ENCODE measurements at places on chromosomes 4 and X.

GRCh38 chr4:81555489-81555888 is 83.8 kb upstream of the RASGEF1B start:
- no peak for DNase-seq

- DNase-seq, result no peak
Observed at GRCh38 chr4:71441186-71442169, 102.7 kb downstream of the SLC4A4 start.

DNA sequence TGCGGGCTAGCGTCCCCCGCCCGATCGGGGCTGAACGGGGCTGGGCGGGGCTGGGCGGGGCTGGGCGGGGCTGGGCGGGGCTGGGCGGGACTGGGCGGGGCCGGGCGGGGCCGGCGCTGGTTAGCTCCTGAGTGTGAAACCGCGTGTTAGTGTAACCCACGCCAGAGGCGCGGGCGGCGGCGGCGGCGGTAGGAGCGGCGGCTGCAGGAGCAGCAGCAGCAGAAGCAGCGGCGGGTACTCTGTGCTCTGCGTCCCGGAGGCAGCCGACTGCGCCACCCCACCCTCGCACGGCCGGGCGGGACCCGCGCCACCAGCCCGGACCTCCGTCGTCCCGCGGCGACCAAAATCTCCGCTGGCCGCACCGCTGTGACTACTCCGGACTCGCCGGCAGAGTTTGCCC is 128.1 kb downstream of the LAS1L start:
- no peak for DNase-seq

GRCh38 chr4:150990993-150991392 is 24.1 kb downstream of the LRBA start:
- DNase-seq, result no peak

DNA sequence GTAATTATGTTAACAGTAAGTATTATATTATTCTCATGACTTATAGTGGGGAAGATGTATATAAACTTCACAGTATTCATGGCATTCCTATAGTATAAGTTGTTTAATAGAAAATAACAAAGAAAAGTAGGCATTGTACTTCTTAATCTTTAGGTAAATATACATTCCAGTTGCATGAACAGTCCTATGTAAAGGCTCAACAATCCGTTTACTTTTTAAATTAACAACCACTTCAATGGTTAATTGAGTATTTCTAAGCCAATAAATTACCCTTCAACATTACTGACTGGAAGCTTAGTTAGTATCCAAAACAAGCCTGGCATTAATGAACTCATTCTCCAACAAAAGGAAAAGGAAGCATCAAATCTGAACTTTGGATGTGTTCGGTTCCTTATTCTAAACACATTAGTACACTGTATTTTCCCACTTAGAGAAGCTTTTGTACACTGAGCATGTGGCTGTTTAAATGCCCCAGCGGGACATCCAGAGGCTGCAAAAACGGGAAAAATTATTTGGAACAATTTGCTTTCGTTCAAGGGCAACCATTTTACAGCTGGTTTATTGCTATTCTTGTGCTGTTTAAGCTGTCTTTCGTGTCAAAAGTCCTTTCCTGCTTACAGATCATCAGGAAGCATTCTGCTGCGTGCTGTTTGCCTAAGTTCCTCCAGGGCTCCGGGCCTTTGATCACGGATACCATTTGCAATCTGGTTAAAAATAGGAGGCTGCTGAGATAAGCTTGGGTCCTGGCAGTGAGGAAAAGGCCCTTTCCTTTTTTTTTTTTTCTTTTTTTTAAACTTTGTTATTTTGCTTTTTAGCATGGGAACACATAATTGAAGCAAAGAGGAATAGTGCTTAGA is 460.3 kb downstream of the SPRY1 start:
- no peak for DNase-seq

- DNase-seq, result no peak
Observed at GRCh38 chr4:161419822-161420221, 744.0 kb downstream of the FSTL5 start.

- no peak for DNase-seq
Observed at GRCh38 chr4:142961866-142962265, 115.8 kb upstream of the INPP4B start.

GRCh38 chr4:12231098-12231497 is 802.4 kb upstream of the HS3ST1 start:
- no peak for DNase-seq

DNA sequence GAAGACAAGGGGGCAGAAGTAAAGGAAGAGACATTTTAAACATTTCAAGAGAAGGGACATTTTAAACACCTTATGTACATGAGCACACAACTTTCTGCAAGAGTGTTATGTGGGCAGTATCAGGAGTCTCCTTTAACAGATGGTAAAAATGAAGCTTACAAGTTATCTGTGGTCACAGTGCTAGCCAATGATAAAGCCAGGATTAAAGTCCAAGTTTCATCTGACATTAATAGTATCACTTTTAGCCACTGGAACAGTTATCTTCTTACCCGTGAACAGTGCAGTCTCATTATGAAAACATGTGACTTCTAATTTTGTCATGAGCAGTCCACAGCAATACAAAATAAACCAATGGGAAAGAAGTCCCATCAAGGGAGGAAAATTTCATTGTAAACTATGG is 627.9 kb upstream of the AGA start:
- no peak for DNase-seq

DNA sequence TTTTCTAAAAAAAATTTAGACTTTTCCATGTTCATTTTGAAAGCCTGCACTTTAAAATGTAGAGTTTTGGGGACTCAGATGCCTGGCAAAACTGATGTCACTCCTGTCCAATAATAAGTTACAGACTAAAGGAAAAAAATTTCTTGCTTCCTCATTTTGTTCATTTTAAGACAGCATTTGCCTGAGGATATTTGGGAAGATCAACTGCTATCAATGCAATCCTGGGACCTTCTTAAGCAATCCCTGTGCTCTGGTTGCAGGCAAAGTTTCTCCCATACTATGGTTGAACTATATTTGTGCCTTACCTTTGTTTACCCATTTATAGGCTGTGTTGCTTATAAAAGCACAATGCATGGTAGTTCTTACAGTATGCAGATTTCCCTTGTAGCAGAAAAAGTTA is 280.4 kb downstream of the CFAP47 start:
- DNase-seq, result no peak

DNA sequence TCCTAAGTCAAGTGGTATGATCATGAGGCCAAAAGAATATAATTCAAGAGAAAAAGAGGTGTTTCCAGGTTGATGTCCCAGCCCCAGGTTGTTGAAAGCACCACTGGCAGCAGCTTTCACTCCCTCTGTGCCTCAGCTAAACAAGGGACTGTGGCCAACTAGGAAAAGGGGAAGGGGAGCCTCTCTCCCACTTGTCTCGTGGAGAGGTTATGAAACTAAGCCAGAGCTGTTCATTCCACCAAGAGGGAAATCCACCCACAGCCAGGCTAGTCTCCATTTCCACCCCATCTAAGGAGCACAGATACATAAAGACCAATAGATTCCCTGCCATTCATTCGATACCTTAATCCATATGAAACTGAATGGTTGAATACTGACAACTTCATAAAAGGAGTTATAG is 8.1 kb downstream of the ANXA5 start:
- DNase-seq, result no peak

GRCh38 chr4:81180916-81181315 is 34.1 kb downstream of the PRKG2 start:
- DNase-seq, result no peak

GRCh38 chr4:64014647-64015046 is 394.6 kb downstream of the TECRL start:
- DNase-seq, result no peak

DNA sequence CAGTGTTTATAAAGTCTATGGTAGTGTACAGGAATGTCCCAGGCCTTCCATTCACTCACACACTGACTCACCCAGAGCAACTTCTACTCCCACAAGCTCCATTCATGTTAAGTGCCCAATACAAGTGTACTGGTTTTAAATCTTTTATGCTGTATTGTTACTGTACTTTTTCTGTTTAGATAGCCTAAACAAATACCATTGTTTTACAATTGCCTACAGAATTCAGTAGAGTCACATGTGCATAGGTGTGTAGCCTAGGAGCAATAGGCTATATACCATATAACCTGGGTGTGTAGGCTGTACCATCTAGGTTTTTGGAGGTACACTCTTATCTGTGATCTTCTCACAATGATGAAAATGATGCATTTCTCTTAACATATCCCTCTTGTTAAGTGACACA is 126.7 kb downstream of the DGKK start:
- DNase-seq, result no peak

DNA sequence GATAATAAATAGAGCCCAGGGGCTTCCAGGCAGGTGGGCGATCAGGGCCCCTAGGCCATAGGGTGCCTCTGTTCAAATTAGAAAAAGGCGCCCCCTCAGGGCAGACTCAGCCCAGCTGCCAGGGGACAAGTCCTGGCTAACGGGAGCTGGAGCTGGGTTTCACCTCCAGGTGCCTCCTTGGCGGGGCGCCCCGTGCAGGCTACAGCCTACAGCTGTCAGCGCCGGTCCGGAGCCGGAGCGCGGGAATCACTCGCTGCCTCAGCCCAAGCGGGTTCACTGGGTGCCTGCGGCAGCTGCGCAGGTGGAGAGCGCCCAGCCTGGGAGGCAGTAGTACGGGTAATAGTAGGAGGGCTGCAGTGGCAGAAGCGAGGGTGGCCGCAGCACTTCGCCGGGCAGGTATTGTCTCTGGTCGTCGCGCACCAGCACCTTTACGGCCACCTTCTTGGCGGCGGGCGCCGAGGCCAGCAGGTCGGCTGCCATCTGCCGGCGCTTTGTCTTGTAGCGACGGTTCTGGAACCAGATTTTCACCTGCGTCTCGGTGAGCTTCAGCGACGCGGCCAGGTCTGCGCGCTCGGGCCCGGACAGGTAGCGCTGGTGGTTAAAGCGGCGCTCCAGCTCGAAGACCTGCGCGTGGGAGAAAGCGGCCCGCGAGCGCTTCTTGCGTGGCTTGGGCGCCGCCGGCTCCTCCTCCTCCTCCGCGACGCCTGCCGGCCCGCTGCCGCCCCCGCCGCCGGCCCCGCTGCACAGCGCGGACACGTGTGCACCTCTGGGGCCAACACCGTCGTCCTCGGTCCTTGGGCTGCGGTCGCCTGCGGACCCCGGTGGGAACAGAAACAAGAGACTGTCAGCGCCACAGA is 2.4 kb downstream of the NKX3-2 start:
- DNase-seq, result peak; percentile 39

- no peak for DNase-seq
Observed at GRCh38 chr4:112153211-112153791, 8.0 kb downstream of the FAM241A start.

GRCh38 chr4:10096978-10097335 is 19.6 kb downstream of the WDR1 start:
- DNase-seq, result no peak

GRCh38 chrX:77160301-77160700 is 286.9 kb upstream of the FGF16 start:
- no peak for DNase-seq

DNA sequence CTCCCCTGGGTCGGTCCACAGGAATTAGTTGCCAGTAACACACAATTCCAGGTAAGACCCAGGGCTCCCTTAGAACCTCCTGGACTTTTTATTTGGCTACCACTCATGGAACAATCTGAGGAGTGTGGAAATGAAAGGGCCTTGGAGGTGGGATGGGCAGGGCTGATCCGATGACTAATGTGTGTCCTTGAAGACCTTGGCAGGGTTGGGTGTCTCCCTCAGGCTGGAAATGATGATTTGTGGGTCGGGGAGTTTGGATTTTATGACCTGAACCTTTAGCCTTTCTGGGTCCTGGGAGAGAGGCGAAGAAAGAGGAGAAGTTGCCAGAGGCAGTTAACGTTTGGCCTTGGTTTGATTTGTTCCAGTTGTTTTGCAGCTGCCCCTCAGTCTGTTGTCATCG is 425.0 kb downstream of the MID1IP1 start:
- DNase-seq, result no peak

DNA sequence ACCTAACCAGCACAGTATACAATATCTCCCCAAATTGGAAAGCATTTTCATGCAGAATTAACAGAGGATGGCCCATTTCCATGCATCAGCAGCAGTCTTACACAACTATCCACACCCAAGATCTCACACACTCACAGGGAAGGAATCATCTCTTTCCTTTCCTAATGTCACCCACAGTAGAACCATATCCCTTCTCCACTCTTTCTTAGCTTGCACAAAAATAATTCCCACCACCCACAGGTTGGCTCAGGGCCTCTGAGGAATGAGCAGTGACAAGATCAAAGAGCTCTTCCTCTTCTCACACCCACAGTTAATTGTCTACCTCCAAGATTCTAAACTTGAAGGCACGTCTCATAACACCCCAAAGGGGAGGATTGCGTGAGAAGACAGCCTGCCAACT is 217.7 kb upstream of the VEGFC start:
- no peak for DNase-seq

- no peak for DNase-seq
Observed at GRCh38 chr4:77921701-77922100, 59.1 kb downstream of the MRPL1 start.

- no peak for DNase-seq
Observed at GRCh38 chr4:85701861-85702321, 226.9 kb downstream of the ARHGAP24 start.

DNA sequence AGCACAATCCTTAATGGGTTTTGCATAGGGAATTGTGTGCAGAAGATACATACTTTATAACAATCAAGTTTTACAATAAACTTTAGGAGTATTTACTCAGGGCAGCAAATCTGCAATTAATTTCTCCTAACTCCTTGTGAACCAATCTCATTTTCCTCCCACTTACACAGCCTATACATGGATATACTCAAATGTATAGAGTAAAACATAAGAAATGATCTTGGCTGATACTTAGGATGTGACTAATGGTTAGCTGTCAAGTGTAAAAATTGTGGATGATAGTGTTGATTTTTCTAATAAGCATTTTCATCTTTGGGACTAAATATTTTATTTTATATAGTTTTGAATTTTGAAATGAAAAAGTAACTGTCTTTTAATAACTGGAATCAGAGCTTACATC is 759.6 kb downstream of the GRID2 start:
- no peak for DNase-seq

DNA sequence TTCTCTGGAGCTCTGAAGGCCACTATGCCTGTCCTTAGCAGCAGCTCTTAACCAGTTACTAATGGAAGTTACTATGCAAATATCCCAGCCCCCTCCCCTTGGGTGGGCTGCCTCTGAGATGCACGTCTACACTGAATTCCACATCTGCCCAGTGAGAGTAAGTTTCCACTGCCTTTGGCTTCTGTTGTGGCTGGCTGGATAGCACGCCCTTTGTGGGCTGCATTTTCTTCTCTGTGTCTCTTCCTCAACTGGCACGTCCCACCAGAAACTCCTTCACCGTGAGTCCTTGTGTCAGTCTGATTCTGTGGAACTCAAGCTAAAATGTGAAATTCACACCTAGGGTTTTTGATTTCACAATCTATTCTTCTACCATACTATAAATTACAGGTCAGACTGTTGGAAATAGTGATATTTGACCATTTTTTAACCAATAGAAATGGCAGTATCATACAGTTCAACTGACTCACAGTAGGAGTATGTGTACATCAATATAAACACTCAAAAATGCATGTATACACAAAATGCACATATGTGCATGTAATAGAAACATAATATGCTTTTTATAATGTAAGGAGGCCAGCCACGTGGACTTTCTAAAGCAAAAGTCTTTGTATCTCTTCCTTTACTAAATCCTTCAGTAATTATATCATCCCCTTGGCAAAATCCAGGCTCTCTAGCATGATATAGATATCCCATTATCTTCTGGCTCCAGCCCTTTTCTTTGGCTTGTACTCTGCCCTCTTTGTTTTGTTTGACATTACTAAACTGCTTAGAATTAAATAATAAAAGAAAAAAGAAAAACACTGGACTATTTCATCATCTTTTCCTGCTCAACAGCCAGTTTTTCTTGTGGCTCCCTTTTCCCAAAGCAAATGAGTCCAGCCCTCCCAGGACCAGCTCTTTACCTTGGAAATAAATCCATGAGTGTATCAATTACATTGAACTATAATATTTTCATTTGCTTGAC is 33.2 kb upstream of the LDB2 start:
- no peak for DNase-seq

- peak; percentile 38 for DNase-seq
Observed at GRCh38 chr4:124710911-124711310, 1.6 kb downstream of the ANKRD50 start.
